CD4-positive, alpha-beta T cell treated with Interleukin-6 at 100 ng/mL for 8 hours (primary cell): ENCODE measurements at places on chromosomes 6 and 20.

DNA sequence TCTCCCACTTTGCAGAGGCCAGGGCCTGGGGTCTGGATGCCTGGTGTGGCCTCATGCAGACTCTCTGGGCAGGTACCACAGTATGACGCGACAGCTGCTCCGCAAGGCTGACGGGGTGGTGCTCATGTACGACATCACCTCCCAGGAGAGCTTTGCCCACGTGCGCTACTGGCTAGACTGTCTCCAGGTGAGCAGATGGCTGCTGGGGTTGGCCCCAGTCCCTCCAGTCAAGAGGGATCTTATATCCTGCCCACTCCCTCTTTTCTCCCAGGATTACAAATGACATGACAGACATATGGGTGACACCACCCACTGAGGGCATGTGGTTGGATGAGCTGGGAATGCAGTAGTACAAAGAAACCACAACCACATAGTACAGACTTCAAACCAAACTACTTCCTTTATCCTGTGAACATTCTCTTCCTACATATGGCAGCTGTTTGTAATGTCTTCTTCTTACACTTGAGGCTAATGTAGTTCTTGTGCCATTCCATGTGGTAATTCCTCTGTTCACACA lies 29.9 kb downstream of the RAB44 start:
- no peak for DNase-seq

DNA sequence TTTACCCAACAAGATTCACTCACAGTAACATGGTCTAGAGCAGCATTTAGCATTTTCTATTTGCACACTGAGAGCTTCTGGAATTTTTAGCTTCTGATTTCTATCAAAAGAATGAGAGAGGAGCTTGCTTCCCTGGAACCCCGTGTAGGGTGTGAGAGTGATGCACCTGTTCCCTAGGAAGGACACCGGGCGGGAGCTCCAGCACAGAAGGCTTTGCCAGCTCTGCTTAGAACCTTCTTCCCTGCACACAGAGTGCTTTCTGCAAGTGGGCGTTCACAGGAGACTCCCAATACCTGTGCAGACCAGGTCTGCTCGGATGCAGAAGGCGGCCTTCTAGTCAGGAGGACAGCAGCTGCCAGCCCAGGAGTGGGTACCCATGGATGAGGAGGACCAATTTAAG lies 217.3 kb downstream of the TBXT start:
- no peak for DNase-seq

DNA sequence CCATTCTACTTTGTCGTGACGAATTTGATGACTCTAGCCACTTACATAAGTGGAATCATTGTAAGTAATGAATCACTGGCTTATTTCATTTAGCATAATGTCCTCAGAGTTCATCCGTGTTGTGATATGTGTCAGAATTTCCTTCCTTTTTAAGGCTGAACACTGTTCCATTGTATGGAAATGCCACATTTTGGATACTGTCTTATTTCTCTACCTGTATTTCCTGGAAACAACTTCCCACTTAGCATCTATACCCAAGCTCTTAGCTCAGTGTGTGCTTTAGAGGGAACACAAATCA lies 28.8 kb upstream of the GGTLC1 start:
- no peak for DNase-seq

DNA sequence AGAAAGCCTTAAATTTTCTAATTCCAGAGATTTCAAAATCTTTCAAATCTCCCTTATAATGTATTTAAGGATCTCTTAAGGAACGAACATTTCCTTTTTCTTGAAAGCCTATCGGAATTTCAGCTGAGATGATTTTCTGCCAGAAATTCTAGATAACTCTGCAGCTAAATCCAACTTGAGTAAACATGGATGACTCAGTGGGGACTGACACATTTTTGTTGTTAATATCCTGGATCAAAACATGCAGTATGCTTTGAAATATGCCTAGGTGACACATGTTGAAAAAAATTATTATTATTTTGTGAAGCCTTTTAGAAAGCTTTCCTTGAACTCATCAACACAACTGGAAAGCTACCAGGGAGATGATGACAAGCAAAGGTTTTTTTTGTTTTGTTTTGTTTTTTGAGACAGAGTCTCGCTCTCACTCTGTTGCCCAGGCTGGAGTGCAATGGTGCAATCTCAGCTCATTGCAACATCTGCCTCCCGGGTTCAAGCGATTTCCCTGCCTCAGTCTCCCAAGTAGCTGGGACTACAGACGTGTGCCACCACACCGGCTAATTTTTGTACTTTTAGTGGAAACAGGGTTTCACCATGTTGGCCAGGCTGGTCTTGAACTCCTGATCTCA lies 140.1 kb upstream of the SNX9 start:
- DNase-seq, result no peak

- DNase-seq, result no peak
These were observed at the start of gene FAM162B for GRCh38 chr6:116764961-116765841. TSS of gene FAM162B (minus strand) at chr6:116765719. CDS start at chr6:116765576, 143 bp downstream.

DNA sequence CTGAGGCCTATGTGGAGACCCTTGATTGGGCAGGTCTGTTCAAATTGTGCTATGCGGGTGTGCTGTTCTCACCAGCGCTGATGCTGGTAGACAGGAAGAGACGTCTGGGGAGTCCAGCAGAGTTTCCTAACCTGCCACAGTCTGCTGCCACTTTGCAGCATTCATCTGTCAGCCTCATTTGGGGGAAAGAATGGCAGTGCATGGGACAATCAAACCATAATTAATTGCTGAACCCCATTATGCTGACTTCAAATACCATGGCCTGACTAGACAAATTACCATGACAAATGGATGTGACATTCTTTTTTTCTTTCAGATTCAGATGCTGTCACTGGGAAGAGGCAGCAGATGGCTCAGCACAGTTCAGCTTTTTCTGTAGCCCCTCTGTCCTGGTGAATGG lies 171.4 kb upstream of the SYNDIG1 start:
- no peak for DNase-seq

GRCh38 chr6:100266494-100267401 lies 198.0 kb downstream of the SIM1 start:
- no peak for DNase-seq

- DNase-seq, result no peak
These were observed 5.2 kb upstream of the FASTKD5 start for GRCh38 chr20:3164763-3165410.

DNA sequence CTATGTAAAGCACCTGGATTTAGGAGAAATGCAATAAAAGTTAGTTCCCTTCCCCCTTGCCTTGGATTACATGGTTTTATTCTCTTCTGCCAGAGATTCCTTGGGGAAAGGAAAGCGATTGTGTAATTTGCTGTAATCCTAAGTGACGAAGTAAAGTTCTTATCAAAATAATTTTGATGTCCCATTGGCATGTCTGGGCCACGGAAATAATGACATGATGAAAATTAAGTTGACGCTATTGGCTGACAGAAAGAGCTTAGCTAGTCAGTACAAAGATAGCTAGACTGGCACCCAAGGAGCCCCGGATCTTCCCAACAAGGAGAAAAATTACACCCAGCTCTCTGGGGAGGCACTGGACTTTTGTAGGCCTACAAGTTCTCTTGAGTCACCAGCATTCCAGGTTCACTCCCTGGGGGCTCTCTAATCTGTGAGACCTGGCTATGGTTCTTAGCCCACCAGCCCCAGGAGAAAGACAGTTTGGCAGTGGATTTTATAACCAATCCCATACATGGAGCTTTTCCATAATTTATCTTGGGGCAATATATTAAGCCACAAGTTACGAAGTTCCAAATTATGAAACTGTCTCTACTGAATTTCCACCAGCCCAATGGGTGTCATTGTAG lies 59.9 kb downstream of the FOXA2 start:
- DNase-seq, result no peak

- DNase-seq, result no peak
These were observed 48.7 kb upstream of the DACT2 start for GRCh38 chr6:168368066-168368820.

DNA sequence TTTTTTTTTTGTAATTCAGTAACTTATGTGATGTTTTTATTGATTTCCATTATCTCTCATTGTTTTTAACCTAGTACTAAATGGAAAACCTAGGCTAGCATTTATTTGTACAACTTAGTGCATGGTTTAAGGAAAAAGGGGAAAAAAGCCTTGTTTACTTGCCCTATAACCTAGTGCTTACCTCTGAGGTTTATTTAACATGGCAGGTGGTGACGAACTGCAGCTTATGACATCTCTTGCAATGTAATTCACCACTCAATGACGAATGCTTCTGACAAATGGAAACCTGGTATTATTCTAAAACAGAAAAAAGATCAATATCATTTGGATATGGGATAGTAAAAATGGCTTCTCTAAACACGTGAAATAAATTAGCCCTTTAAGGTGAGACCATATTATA lies 618.6 kb upstream of the FLRT3 start:
- DNase-seq, result no peak

- DNase-seq, result no peak
These were observed 198.6 kb upstream of the SIM1 start for GRCh38 chr6:100663219-100663863.

DNA sequence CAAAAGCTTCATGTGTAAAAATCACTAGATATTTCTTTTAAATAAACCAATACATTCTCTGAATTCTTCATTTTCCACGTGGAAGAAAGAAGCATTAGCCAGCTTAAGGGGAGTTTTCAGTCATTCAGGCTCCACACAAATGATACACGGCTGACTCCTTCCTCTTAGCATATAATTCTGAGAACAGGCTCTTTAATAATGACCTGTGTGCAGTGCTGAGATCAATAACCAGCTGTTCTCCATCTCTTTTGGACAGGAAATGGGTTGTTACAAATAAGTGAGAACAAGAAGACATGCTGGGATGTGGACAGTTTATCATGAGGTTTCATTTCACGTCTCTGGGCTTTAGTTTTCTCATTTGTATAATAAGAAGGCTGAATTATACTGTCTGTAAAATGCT lies 146.9 kb upstream of the C6orf118 start:
- no peak for DNase-seq

GRCh38 chr6:148285205-148285604 lies 57.4 kb upstream of the SASH1 start:
- DNase-seq, result no peak

GRCh38 chr6:27478706-27479318 lies 5.9 kb upstream of the ZNF184 start:
- peak; percentile 86 for DNase-seq

DNA sequence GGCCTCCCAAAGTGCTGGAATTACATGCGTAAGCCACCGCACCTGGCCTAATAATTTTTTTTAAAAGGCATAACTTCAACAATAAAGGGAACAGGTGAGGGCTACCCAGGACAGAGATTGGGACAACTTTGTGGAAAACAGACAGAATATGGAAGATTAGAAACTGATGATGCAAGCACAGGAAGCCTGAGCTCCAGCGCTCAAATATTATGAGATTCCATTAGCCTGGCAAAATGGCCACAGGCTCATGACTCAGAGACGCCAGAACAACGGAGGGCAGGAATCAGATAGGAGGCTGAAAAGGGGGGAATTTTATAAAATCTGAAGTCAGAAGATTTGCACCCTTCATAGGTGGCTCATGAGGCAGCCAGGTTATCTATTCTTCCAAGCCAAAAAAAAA lies 103.1 kb upstream of the MRPS10 start:
- DNase-seq, result no peak

- peak; percentile 51 for DNase-seq
These were observed 274.9 kb downstream of the UTRN start for GRCh38 chr6:144559865-144560593.

DNA sequence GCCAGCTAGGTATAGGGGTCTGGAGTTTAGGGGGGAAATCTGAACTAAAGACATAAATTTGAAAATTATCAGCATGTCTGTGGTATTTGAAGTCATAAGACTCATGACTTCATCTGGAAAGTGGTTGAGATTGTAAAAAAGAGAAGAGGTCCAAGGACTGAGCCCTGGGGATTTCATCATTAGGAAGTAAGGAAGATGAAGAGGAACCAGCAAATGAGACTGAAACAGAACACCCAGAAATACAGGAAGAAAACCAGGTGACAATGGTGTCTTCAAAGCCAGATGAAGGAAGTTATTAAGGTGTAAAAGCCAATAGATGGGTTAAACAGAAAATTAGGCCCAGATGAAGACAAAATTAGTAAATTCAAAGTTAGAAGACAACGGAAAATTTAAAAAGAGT lies 49.1 kb upstream of the UBR2 start:
- no peak for DNase-seq

DNA sequence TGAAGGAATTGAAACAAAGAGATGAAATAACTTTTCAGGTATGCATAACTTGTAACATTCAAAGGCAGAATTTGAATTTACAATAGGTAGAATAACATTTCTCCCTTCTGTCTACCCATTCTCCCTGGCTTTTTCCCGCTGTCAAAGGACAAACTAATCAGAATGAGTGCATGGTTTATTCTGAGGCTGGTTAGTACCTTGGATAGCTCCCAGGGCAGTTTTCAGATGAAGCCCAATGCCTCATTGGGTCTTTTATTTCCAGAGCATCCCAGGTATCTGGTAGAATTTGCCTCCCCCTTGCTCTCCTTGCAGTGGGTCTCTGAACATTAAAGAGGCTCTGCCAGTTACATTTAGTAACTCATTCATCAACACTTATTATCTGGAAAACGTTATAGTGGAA lies 665.5 kb downstream of the BCKDHB start:
- no peak for DNase-seq

GRCh38 chr6:42230345-42231321 lies 13.0 kb upstream of the MRPS10 start:
- DNase-seq, result no peak

DNA sequence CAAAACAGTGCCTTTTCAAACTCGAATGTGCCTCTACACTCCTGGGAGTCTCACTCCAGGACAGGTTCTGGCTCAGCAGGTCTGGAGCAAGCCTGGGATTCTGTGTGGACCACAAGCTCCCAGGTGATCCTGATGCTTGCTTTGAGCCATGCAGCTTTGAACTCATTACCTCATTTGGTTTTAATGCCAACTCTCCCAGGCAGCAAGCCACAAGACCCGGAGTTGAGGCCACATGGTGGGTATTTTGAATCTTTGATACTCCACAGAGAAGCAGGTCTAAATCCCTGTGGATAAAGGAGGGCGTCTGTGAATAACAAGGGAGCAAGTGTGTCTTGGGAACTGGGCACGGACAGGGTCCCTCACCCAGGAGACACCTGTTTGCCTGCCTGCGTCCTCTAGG lies 205.4 kb upstream of the CST7 start:
- DNase-seq, result no peak

DNA sequence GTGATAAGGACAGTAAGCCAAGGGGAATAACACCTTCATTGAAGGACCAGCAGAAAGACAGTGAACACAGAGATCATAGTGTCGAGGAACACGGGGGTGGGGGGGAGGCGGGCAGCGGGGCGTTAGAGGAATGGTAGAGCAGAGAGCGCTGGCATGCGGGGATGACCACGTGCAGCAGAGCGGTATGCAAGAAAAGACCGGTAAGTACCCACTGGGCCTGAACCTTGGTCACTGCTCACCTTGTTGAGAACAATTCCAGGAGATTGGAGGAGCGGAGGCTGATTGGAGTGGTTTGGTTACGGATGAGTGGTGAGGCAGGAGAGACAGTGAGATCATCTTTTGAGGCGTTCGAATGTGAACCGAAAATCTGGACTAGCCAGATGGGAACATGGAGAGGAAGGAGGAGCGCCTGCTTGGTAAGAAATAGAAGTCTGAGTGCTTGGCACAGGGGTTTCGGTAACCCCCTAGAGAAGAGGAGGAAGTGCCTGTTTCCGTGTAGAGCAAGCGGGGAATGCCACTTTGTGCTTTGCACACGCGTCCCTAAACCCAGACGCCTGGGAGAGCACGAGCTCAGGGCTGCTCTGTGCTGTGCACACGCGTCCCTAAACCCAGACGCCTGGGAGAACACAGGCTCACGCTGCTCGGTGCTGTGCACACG lies 70.0 kb downstream of the FAM120B start:
- DNase-seq, result no peak
